ENCODE measurements at places on chromosomes 3 and 15. TPM values are rescaled to one million over a fixed set of nuclear protein-coding genes. Genes with fewer than 3 reads are reported as not detected.
A peak's percentile ranks its signal among the peaks of the same experiment; 100 is the strongest.

The IFT57 gene
- total RNA-seq = 38.5 TPM

DNA sequence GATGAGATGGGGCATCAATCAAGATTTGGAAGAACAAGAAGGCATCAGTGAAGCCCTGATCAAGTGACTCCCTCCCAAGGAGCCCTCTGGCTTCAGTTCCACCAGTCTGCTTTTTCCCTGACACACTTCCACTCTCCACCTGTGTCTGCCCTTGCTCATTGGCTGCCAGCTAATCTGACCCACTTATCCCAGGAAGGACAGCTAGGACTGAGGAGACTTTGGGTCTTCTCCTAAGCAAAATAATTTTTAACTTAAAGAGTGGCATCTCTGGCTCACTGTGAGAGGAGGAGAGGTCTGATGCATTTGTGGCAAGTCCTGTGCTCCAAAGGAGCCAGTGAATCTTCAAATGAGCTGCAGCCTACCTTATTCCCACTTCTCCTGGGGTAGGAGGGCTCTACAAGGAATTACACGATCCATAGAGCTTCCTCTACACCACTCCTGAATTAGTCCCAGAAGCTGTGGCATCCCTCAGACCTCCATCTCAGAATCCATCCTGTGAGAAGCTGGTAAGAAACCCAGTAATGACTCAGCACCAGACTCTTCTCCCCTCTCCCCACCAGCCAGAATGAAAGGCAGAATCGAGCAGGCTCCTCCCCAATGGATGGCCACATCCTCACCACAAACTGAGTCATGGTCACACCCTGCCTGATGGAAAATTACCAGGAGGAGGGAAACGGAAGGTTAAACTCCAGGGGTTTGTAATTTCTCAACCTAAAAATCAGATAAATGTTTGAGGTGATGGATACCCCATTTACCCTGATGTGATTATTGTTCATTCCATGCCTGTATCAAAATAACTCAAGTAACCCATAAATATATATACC is 6.3 kb upstream of the PKM start:
- DNase-seq = no peak
- no peaks in the 10 kb centered on the region for H3K4me1 ChIP-seq
- H3K27me3 ChIP-seq = no peaks in the 10 kb centered on the region

GRCh38 chr3:39075910-39076309 is 24.1 kb downstream of the WDR48 start:
- H3K4me3 ChIP-seq = no peak overlapping the region
- H3K36me3 ChIP-seq = peaks cover 7% of the 10 kb centered on the region
- H3K4me1 ChIP-seq = no peaks in the 10 kb centered on the region
- no peak for DNase-seq
- no peak overlapping the region for H3K27ac ChIP-seq

DNA sequence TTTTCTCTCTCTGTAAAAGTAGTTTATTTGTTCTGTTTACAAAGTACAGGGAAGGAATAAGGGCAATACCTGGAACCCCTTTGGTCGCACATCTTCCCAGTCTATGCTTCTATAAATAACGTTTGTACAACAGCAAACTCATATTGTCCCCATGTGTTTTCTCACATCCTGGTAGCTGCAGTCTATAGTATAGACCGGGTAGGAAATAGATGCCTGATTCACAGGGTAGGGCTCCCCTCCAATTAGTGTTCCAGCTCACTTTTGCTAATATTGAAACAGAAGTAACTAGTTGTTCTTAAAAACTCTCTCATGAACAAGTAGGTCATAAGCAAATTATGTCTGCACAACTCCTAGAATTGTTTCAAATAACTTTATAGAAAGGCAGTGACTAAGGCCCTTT is 17.7 kb downstream of the ATG7 start:
- peaks cover 56% of the 10 kb centered on the region for H3K4me1 ChIP-seq
- H3K27me3 ChIP-seq = no peaks in the 10 kb centered on the region

The CSTA gene
- 7.3 TPM for total RNA-seq

The MFSD1 gene
- 150 TPM for total RNA-seq

DNA sequence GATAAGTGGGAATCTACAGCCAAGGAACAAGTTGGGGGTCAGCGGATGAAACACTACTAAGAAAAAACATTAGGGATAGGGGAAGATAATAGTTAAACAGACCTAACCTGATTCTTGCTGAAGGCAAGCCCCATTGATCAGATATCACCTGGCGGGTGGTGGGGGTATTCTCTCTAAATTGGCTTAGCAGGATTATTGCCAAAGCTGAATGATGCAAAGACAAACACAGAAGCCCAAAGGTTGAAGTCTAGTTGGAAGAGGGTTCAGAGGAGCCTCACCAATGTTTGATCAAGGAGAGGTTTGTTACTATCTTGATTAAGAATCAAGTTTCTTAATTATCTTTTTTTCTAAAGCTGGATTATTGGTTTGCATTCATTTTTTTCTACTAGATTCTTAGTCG is 371.9 kb upstream of the CNTN4 start:
- DNase-seq = no peak
- H3K4me1 ChIP-seq = no peaks in the 10 kb centered on the region
- H3K27ac ChIP-seq = no peak overlapping the region
- H3K36me3 ChIP-seq = no peaks in the 10 kb centered on the region

DNA sequence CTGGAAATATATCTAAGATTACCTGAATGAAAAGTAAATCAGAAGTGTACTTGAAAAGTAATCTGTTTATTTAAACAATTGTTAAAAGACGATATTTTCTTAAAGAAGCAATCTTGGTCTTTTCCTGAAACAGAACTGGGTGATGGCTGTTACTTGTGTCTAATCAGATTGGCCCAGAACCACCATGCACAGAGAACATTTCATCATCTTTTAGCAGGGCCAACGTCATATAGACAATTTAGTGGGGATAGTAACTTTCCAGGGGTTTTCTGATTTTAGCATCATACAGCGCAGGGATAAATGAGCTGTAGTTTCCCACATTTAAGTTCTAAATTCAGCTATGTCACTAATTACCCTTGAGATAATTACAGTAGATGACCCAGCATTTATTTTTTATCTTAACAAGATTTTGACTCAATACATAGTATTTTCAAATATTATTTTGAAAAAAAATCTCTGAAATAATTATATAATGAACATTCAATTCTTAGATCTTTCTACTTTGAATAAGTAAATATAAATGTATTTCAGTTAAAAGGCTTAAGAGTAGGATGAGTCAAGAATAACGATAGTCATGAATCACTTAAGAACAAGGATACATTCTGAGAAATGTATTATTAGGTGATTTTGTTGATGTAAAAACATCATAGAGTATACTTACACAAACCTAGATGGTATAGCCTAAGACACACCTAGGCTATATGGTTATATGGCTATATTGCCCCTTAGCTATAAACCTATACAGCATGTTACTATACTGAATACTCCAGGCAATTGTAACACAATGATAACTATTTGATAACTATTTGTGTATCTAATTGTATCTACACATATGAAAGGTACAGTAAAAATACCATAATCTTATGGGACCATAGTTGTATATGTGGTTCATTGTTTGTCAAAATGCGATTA is 103.8 kb upstream of the MME start:
- H3K36me3 ChIP-seq = no peaks in the 10 kb centered on the region
- no peaks in the 10 kb centered on the region for H3K4me1 ChIP-seq
- H3K27ac ChIP-seq = no peak overlapping the region
- no peak overlapping the region for H3K4me3 ChIP-seq
- H3K27me3 ChIP-seq = no peaks in the 10 kb centered on the region

The ZBED2 gene
- total RNA-seq = not detected

The GRK7 gene
- not detected for total RNA-seq

GRCh38 chr3:194103505-194103904 is 32.4 kb upstream of the HES1 start:
- no peaks in the 10 kb centered on the region for H3K36me3 ChIP-seq
- H3K4me1 ChIP-seq = peaks cover 8% of the 10 kb centered on the region
- DNase-seq = no peak
- H3K27ac ChIP-seq = no peak overlapping the region
- no peaks in the 10 kb centered on the region for H3K27me3 ChIP-seq
- H3K4me3 ChIP-seq = no peak overlapping the region

GRCh38 chr3:132134611-132135010 is 99.8 kb upstream of the CPNE4 start:
- H3K27me3 ChIP-seq = peaks cover 5% of the 10 kb centered on the region
- H3K4me3 ChIP-seq = no peak overlapping the region
- H3K27ac ChIP-seq = no peak overlapping the region
- no peaks in the 10 kb centered on the region for H3K36me3 ChIP-seq

The CFAP92 gene
- total RNA-seq = 1.5 TPM

GRCh38 chr3:22170370-22170769 is 419.4 kb upstream of the ZNF385D start:
- DNase-seq = no peak
- H3K4me3 ChIP-seq = no peak overlapping the region

DNA sequence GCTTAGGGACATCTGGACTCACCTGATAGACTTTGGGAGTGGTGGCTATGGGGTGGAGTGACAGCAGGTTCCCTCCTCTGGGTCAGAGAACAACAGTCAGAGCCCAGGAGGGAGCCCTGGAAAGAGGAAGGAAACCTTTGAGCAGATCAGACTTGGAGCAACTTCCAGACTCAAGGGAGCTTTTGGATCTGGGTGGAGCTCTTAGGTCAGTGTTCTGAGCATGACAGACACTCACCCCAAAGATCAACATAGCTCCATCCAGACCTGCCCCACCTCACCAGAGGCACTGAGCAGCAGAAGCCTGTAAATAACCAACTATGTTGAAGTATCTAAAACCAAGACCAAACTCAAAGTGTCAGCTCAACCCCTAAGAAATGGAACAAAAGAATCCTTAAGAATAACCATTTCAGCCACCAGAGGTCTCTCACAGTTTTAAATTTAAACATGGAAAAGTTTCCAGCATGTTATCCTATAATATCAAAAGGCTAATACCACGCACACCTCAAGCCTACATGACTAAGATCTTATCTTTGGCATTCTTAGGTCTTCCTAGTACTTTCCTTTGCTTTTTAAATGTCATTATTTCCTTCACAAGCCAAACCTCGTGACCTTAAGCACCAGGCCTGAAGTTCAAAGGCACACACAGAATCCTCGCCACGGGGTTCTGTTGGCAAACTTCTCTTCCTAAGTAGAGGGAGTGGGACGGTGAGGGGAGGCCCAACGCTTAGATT is 56.4 kb downstream of the UMPS start:
- no peaks in the 10 kb centered on the region for H3K27me3 ChIP-seq
- no peak overlapping the region for H3K4me3 ChIP-seq
- peak; percentile 2 for DNase-seq
- H3K27ac ChIP-seq = no peak overlapping the region

The RLBP1 gene
- not detected for total RNA-seq

GRCh38 chr15:79211481-79211880 is 71.0 kb upstream of the ANKRD34C start:
- H3K27ac ChIP-seq = no peak overlapping the region
- no peaks in the 10 kb centered on the region for H3K36me3 ChIP-seq
- no peak for DNase-seq
